ENCODE measurements at places on chromosomes 1 and 21.

GRCh38 chr1:21254335-21254951, 35.8 kb downstream of the ECE1 start:
- DNase-seq = no peak

- DNase-seq = no peak
Measured at GRCh38 chr1:1605724-1606123, 5.8 kb upstream of the FNDC10 start.

DNA sequence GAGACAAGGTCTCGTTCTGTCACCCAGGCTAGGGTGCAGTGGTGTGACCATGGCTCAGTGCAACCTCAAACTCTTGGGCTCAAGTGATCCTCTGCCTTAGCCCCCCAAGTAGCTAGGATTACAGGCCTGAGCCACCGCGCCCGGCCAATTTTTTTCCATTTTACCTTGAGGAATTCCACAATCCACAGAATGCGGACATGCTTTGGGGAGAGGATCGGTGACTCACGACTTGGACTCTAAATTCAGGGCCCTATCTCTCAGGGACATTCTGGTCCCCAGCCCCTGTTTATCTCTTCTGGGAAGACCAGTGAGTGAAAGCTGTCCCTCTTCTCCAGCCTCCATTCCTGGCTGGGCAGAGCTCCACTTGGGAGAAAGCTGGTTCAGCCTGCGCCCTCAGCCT, 5.2 kb downstream of the PADI1 start:
- DNase-seq = no peak

- DNase-seq = no peak
Measured at GRCh38 chr1:91564888-91565701, 64.4 kb downstream of the CDC7 start.

GRCh38 chr1:23568608-23569383, 9.5 kb upstream of the ID3 start:
- no peak for DNase-seq

- DNase-seq = no peak
Measured at GRCh38 chr1:182122913-182123260, 61.4 kb upstream of the ZNF648 start.

DNA sequence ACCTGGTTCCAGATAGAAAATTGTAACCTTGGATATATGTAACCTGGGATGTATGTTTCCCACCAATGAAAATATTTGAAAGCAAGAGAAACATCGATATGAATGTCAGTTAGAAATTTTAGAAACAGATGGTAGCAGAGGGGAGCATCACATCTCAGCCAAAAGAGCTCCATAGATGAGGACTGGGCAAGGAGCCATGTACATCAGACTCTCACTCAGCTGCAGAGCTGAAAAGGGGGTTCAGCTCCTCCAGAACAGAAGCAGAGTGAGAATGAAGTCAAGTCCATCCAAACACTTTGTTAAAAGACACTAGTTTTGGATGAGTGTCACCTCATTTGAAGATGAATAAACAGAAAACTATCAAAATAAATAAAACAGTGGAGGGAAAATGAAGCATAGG, 202.4 kb downstream of the HMCN1 start:
- DNase-seq = no peak

GRCh38 chr1:108636876-108637275, 24.0 kb downstream of the HENMT1 start:
- no peak for DNase-seq

GRCh38 chr1:201681375-201681774, 142.4 kb downstream of the NAV1 start:
- DNase-seq = no peak

DNA sequence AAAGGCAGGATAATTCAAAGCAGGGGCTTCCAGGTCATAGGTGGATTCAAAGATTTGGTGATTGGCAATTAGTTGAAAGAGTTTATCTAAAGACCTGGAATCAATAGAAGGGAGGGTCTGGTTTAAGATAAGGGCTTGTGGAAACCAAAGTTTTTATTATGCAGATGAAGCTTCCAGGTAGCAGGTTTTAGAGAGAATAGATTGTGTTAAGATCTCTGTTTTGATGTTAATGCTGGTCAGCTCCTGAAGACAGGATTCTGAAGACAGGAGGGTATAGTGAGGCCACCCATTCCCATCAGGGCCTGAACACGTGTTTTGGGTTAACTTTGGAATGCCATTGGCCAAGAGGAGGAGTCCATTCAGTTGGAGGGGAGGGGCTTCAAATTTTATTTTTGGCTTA, 6.1 kb upstream of the PTBP2 start:
- no peak for DNase-seq

DNA sequence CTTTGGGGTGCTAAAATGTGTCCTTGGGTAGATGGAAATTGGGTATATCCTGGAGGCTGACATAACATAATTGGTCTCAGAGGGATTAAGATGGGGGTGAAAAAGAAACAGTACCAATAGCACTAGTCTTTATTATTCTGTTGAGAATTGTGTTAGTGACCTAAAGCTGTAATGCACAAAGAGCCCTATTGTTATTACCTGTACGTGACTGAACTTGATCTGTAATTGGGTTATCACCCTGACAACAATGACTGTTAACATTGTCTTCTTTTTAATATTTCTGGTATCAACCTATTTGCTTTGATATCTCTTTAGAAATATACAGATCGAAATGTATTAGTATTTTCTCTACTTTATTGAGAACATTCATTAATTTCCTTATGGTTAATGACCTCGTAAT, 147.6 kb downstream of the NEK7 start:
- no peak for DNase-seq

- DNase-seq = no peak
Measured at GRCh38 chr1:44929531-44929930, 56.9 kb downstream of the EIF2B3 start.

- no peak for DNase-seq
Measured at GRCh38 chr1:56447823-56448222, 131.5 kb downstream of the PLPP3 start.

GRCh38 chr1:89361681-89362080, 2.2 kb upstream of the GBP6 start:
- DNase-seq = no peak

GRCh38 chr1:185477638-185478580, 160.9 kb upstream of the IVNS1ABP start:
- DNase-seq = no peak

- DNase-seq = no peak
Measured at GRCh38 chr1:91054780-91055481, 33.1 kb upstream of the ZNF644 start.

- no peak for DNase-seq
Measured at GRCh38 chr1:64921771-64922170, 44.6 kb downstream of the JAK1 start.

DNA sequence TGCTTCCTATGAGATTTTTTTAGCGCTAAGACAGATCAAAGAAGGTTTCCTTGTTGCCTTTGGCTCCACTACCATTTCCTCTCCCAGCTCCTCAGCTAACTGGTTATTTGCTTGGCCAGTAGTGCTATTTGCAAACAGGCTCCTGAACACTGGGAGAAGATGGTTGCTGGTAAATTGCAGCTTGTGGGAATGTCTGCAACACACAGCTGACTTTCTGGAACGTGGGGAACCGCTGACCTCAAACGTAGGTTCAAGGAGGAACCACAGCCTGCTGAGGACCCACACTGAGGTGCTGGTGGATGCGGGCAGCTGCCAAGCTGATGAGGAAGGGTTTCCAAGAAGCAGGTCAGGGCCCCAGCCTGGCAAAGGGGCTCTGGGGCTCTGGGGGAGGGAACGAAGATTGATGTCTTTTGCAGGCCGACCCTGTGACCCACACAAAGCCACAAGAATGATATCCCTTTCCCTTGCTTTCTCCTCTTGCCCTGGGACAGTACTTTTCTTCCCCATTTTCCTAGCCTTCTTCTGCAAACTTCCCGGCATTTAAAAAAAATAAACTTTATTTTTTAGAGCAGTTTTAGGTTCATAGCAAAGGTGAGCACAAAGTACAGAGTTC, 24.8 kb downstream of the GNG4 start:
- no peak for DNase-seq

DNA sequence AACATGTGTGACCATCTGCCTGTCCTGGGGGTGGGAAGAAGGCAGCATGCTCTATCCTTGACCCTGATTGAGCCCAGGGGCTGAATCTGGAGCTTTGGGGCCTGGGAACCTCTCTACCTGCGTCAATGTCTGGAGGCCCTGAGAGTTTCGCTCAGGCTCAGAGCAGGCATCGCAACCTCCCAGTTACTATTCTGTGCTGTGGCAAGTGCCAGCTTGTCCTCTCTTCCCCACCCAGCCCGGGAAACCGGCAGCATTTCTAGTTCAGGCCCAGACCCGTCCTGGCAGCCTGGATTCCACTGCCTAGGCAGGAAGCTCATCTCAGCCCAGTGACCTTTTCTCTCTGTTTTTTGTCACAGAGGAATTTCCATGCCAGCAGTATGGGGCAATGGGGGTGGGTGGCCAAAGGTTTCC, 10.0 kb upstream of the IRF6 start:
- no peak for DNase-seq

- no peak for DNase-seq
Measured at GRCh38 chr1:6325482-6325881, 64.6 kb upstream of the GPR153 start.

DNA sequence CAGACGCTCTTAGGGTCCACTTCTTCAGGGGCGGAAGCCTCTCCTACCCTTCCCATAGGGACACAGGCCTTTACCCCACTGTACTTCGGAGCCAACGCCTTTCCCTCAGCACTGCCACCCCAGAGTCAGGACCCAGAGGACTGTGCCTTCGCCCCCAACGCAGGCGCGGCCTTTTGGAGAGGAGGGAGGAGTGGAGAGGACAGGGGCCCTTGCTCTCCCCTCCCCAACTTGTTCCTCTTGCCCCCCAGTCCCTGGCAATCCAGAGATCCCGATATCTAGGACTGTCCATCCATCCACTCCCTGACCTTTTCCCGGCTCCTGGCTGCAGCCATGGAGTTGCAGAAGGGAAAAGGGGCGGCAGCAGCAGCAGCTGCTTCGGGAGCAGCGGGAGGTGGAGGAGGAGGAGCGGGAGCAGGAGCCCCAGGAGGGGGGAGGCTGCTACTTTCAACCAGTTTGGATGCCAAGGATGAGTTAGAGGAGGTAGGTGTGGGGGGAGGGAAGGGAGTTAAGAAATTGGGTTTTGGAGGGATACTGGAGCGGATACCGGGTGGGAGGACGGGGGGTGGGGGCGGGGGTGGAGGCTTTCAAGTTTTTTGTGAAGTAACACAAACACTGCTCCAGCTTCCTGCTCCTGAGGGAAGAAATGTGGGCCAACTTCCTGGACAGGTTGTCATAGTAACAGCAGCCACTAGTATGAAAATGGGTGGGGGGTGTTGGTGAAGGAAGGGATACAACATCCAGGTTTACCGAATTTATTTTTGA, 636 bp downstream of the INTS3 start:
- no peak for DNase-seq

DNA sequence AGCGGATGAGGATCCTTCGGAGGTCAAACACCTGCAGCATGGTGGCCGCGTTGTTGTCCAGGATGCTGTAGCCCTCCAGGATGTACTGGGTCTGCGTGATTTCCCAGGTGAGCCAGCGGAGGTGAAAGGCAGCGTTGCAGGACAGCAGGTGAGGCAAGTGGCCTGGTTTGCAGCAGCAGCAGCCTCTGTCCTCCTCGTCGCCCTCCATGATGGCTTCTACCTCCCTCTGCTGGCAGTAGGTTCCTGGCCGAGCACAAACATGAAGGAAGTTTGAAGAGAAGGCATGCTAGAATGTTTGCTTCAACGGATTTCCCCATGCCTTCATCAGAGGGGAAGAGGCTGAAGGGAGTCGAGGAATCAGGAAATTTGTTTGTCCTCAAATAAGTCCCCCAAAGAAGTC, 74.7 kb downstream of the NTPCR start:
- no peak for DNase-seq

DNA sequence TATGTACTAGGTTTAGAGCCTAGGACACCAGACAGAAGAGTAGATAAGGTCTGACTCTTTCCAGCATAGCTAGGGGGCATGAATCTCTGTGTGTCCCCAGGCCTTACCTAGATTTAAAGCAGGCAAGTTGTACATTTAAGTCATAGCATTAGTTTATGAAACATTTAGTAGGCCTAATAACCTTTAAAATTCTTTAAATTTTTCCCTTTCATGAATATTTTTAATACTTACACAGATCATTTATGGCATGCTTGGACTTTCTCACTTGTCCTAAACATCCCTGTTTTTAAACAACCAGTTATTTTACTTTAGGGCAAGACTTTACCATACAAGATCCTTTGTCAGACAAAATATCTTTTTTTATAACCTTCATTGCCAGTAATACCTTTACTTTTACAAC, 258.4 kb upstream of the ZRANB2 start:
- DNase-seq = no peak

- no peak for DNase-seq
Measured at GRCh38 chr1:229185963-229186362, 84.9 kb upstream of the RAB4A start.

GRCh38 chr1:220786057-220786336, 716 bp upstream of the MTARC1 start:
- DNase-seq = no peak

DNA sequence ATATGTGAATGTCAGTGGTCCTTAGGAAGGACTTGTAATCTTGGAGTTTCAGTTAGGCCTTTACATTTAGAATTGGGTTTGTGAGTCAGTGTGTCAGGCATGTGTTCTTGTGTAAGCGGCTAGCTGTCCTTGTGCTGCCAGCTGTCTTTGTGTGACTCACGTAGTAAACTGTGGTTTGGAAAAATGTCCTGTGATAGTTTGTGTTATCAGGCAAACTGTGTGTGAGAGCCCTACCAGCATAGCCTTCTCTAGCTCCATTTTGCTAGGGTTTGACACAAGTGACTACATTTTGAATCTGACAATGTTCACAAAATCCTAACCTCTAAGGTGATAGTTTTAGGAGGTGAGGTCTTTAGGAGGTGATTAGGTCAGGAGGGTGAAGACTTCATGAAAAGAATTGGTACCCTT, 6.9 kb upstream of the SLC35D1 start:
- no peak for DNase-seq

DNA sequence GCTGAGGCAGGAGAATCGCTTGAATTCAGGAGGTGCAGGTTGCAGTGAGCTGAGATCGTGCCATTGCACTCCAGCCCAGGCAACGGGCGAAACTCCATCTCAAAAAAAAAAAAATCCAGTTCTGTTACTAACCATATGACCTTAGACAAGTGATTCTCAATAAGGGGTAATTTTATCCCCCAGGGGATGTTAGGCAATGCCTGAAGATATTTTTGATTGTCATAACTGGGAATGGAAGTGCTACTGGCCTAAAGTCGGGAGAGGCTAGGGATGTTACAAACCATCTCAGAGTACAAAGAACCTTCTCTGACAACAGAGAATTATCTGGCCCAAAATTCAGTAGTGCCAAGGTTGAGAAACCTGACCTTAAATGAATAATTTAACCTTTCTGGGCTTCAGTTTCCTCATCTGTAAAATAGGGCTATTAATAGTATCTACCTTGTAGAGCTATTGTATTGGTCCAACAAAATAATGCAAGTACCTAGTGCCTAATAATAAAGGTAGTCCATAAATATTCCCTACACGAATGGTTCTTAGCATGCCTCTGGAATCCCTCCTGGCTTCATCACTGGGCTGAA, 5.8 kb upstream of the LMNA start:
- no peak for DNase-seq

GRCh38 chr1:7478809-7479499, 292.1 kb upstream of the VAMP3 start:
- no peak for DNase-seq

DNA sequence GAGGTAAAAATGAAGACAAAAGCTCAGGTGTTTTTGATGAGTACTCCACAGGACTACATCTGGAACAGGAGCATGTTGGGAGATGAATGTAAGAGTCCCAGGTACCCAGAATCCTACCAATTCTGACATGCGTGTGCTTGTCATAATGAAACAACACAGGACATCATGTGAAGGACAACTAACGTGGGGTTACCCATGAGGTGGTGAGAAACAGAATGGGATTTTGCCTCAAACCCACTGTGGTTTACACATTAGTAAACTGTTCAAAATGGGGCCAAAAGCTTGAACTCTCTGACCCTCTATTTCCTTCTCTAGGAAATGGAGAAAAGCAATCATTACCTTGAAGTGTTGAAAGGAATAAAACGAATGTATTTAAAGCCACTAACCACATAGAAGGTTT, 266.2 kb downstream of the RGS7 start:
- DNase-seq = no peak
